ENCODE measurements at places on chromosomes 6 and 20.

GRCh38 chr6:131065112-131065823 is 2.2 kb upstream of the EPB41L2 start:
- DNase-seq, result no peak

DNA sequence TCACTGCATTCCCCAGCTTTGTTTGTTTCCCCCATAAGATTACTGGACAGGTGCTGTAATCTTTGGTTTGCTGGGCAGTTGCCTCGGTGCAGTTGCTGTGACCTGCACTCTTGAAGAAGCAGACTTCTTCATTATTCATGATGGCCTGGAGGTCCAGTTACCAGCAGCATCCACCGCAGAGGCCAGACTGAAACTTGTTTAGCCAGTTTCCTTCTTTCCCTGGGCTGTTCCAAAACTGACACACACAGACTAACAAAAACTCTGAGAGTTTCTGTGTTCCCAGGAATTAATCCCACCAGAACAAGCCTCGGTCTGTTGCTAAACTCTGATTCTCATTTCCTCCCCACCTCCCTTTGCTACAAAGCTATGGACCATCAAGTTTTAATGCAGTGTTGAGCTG is 144.1 kb downstream of the QRSL1 start:
- no peak for DNase-seq

DNA sequence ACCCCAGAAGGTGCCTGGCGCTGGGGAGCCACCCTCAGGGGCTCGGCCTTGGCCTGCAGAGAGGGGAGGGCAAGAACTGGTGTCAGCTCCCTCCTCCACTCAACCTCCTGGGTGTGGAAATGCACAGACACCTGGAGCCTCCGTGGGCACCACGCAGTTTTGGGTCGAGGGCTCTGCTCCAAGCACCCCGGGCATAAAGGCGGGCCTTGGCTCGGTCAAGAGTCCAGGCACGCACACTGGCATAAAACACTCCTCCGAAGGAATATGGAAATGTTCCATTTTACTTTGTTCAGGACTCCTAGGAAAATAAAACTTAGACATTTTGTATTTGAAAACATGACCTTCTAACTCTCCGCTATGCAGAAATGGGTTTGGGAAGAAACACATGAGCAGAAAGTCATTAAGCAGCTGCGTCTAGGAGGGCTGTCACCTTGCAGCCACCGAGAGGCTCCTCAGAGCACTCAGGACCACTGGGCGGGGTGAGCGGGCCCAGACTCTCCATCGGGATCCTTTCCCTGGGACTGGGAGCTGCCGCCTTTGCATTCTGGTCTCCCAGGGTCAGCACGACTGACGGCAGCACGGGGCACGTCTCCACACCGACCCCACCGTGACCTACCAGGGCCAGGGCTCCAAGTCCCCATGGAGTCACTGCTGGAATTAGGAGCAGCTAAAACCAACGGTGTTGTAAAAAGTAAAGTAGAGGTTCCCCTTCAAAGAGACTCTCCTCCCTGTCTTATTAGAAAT is 46.0 kb upstream of the DACT2 start:
- DNase-seq, result no peak

DNA sequence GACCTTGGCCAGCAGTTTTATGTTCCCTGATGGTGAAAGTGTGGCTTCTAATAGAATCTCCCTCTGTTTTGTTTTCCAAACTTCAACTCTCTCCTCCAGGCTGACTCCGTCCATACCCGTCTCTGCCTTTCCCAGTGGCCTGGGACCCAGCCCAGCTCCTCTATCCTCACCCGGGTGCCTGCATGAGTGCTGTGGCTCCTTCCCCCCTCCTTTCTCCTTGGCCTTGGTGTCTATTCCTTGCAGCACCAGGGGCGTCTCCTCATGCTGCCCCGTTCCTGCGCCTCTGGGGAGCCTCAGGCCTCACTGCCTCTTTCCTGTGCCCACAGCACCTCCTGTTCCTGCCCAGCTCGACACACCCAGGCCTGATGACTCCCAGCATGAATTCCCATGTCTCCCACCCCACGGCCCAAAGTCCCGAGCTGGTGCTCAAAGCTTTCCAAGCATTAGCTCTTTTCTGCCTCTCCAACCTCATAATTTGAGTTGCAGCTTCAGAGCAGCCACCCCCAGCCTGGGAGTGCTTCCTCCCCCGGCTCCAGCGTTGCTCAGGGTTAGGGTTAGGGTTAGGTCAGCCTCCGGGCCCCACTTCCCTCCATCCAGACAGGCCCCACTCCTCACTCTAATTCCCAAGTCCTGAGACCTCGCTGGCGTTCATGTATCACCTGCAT is 56.3 kb upstream of the AFDN start:
- peak; percentile 72 for DNase-seq

DNA sequence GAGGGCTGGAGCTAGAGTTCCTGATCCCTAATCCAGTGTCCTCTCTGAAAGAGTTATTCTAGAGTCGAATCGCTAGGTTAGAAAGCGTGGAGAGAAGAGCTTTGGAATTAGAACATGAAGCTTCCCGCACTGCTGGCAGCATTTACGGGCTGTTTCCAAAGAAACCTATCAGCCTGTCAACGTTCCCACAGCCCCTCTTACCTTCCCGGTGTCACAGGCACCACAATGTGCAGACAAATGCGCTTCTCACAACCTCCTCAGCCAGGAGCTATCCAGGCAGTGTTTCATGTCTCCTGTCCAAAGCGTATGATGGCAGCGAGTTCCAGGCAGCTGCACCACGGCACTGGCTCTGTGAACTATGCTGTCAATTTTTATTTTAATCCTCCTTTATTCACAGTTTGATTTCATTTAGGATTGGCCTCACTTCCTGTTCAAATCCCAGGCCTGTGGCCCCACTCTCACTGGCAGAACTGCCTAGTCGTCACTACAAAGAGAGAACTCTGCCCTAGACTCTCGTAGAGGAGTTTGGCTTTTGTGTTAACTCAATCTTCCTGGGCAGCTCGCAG is 322.8 kb upstream of the SOX4 start:
- DNase-seq, result no peak

GRCh38 chr20:54601831-54602515 is 126.6 kb downstream of the DOK5 start:
- DNase-seq, result no peak

GRCh38 chr6:146345598-146345997 is 198.0 kb upstream of the RAB32 start:
- no peak for DNase-seq

- DNase-seq, result no peak
Observed at GRCh38 chr6:163249651-163250101, 164.8 kb upstream of the QKI start.

DNA sequence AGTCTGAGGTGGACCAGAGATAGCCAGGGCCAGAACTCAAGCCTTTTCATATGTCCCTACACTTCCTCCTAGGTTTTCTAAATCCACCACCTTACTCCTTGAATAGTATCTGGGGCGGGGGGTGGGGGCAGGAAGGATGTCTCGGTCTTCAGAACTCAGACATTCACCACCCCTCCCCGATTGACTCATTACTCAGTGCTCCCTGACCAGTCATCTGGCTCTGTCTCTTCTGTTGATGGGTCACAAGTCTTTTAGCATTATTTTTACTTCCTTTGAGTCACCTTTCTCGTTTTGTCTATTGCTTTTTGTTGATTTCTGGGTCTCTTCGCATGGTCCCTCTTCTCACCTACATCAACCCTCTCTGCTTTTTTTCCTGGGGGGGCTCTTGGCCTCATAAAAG is 23.3 kb downstream of the NOX3 start:
- no peak for DNase-seq

GRCh38 chr20:7196481-7196880 is 429.0 kb downstream of the BMP2 start:
- DNase-seq, result no peak

DNA sequence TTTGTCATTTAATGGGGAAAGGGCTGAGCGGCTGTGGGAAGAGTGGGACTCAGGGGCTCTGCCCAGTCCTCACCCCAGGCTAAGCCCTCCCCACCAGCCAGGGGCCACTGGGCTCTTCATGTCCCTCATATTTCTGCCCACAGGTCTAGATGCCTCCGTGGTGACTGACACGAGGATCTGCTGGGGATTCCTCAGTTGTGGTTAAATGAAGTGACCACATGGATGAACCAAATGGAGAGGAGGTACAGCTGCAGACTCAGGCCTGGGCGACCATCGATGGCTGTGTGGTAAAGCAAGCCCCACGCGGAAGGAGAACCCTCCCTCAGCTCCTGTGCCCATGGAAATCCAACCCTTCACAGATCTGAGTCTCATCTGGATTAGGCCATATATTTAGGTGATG is 29.4 kb downstream of the RAET1L start:
- no peak for DNase-seq

GRCh38 chr6:114272582-114272981 is 70.2 kb downstream of the HS3ST5 start:
- DNase-seq, result no peak

- DNase-seq, result no peak
Observed at GRCh38 chr6:97677626-97678025, 394.6 kb upstream of the MMS22L start.

DNA sequence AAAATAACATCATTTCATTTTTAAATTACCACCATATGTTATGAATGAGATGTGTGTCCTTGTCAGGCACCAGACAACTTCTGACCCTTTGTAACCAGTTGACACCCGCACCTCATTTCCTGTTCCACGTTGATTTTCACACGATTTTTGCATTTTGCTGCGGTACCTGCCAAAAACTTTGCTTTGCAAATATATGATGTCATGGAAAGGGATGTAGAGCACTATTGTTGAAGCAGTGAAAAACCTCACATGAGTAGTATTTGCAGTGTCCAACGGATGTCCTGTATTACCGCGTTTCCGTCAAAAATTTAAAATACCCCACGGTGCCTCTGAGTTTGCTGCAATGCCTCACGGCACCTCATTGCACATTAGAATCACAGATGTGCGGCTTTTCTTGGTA is 115.6 kb downstream of the MTHFD1L start:
- no peak for DNase-seq

GRCh38 chr6:30452736-30453507 is 36.4 kb upstream of the HLA-E start:
- DNase-seq, result no peak

DNA sequence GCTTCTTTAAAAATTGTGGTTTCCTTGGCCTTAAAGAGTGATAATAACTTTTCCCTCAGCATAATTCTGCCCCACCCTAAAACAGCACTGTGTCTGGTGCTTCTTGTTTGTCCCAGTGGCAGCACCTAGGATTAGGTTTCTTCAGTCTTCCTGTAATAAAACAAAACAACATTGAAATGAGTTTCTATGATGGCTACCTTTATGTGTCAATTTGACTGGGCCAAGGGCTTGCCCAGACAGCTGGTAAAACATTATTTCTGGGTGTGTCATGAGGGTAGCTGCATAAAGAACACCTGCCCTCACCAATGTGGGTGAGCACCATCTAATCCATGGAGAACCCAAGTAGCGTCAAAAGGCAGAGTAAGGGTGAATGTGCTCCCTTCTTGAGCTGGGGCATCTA is 117.8 kb downstream of the QRSL1 start:
- no peak for DNase-seq

GRCh38 chr20:3781153-3781910 is at the start of gene SPEF1:
Gene SPEF1 (minus strand): TSS chr20:3781448. CDS start chr20:3781287, 161 bp downstream.
- DNase-seq, result no peak

GRCh38 chr6:32188381-32189068 is 1.5 kb downstream of the PBX2 start:
- no peak for DNase-seq

DNA sequence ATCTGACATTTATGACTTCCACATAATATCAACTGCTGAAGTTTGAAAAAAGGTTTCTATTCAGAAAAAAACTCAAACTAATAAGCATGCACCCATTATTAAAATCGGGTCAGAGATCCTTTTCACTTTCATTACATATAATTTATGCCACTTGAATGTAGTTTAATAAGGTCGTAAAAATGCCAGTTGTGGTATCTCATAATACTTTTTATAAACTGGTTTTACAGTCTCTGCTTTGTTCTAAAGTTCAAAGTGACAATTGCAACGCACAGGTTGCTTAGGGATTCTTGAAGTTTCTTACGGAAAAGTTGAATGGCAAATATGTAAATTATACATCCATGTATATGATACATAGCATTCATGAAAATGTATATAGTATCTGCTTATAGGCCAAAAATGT is 229.4 kb upstream of the CEP162 start:
- no peak for DNase-seq

DNA sequence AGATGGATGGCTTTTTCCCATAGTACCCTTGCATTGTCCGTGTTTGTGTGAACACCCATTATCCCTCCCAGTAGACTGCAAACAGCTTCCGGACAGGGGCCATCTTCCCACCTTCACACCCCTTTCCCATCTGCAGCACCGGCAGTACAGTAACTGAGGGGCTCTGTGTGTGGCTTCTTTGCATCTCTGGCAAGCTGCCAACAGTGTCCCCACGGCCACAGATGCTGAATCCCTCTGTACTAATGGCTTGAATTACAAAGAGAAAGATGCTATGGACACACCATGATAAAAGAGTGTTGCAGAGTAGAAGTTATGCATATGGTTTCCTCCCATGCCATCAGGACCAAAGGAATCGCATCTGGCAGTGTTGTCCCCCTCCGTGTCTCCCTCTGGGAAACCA is 101.1 kb upstream of the CDYL start:
- peak; percentile 64 for DNase-seq

DNA sequence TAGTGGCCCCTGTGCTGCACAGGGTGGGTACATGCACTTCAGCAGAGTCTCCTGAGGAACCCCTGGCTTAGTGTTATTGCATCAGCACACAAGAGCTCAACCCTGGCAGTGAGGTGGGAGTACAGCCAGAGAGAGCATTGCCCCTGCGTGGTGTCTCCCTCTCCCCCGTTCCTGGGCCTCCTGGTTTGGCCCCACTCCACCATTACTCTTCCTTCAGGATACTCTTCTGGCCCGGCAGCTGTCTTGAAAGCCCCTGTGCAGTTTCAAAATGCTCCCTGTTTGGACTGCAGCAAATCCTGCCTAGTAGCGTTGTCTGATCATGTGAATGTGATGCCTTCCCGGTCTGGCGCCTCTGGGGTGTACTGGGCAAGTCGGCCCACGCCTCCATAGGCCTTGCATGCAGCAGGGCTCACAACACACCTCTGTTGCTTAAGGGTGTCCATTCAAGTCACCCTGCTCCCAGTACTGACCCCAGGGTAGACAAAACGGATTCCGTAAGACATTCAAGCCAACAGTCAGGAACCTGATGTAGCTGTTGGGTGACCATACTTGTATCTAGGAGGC is 32.1 kb downstream of the TXNDC5 start:
- DNase-seq, result no peak

GRCh38 chr20:62716198-62716940 is 7.7 kb downstream of the NTSR1 start:
- no peak for DNase-seq

- no peak for DNase-seq
Observed at GRCh38 chr6:112481211-112481610, 134.1 kb downstream of the RFPL4B start.

GRCh38 chr6:67594366-67594765 is 1040.7 kb upstream of the ADGRB3 start:
- DNase-seq, result no peak

DNA sequence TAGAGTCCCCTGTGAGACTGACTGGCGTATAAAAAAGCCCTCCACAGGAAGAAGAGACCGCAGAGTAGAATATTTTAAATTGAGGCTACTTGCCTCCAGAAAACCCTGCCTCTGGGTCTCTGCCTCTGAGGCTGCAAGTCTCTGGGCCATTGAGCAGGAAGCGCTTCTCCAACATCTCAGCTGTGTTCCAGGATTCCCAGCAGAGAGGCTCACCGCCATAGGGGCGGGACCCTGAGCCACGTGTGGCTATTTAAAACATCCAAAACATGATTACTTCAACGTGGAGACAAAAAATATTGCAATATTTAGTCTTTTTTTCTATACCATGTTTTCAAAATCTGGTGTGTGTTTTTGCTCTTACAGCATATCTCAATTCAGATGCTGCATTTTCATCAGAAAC is 59.4 kb downstream of the GNAS-AS1 start:
- DNase-seq, result no peak
